ENCODE measurements at places on chromosomes 7 and 10.

- no peak for DNase-seq
Measured at GRCh38 chr7:30090111-30090510, 44.7 kb upstream of the MTURN start.

DNA sequence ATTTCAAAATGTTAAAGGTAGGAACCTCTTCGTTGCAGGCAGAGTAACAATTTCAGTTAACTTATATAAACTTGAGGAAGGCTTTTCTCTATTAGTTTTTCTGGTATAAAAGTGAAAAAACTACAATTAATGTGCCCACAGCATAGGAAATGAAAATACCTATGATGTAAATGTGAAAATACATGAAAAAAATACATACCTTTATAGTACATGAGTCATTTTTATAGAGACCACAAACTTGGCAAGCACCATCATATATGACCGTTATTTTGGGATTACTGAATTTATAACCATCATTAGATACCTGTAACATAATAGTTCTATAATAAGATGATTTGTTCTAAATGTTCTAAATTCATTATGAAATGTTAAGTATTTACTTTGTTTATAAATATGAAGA lies 42.7 kb downstream of the VWDE start:
- no peak for DNase-seq

DNA sequence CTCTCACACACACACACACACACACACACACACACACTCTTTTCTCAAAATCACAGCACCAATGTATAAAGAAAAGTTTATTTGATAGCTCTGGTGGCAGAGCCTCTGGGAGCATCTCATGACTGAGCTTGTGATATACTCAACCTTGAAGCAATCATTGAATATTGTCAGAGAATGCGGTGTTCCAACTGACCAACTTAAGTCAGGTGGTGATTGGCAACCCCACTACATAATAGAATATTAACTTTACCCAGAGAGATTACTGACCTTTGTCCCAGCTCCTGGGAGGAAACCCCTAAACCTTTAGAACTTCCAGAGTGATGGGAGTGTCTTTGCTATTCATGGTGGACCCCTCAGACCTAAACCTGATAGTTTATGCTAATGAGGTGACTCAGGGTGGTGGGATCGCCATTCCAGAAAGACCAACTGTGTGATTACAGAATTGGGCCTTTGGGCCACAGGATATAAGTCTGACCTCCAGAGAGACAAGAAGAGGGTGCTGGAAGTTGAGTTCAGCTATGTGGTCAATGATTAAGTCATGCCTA lies 143.1 kb downstream of the OTUD1 start:
- DNase-seq: no peak

DNA sequence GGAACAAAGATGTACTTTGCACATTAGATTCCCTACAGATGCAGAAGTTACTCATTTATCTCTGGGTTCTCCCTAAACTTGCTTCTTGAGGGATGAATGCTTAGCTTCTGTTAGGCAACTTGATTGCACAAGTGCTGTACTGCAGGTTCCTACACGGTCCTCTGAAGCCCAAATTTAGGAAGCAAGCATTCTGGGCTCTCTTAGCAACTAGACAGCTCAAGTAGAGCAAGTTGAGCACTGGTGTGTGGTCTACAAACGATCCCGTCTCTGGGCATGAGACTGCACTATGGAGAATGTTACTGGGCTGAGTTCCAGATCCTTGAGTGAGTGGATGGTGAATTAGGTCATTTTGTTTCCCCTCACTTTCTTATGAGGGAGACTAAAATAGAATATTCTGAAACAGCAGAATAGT lies 14.3 kb downstream of the SEMA3D start:
- DNase-seq: no peak

- no peak for DNase-seq
Measured at GRCh38 chr10:28627102-28627501, 50.2 kb upstream of the BAMBI start.

GRCh38 chr7:134334408-134334807 lies 17.7 kb upstream of the SLC35B4 start:
- DNase-seq: no peak

- DNase-seq: no peak
Measured at GRCh38 chr10:115968236-115968635, 304.8 kb downstream of the GFRA1 start.

Data from activated naive CD4-positive, alpha-beta T cell treated with anti-CD3 and anti-CD28 coated beads for 36 hours (primary cell).